ENCODE measurements at places on chromosomes 5 and 9.
A peak's percentile ranks its signal among the peaks of the same experiment; 100 is the strongest.

GRCh38 chr9:21994556-21995005, at the start of gene CDKN2B-AS1:
Gene CDKN2B-AS1, plus strand, starts transcription at chr9:21994791.
- peak; percentile 40 for DNase-seq

DNA sequence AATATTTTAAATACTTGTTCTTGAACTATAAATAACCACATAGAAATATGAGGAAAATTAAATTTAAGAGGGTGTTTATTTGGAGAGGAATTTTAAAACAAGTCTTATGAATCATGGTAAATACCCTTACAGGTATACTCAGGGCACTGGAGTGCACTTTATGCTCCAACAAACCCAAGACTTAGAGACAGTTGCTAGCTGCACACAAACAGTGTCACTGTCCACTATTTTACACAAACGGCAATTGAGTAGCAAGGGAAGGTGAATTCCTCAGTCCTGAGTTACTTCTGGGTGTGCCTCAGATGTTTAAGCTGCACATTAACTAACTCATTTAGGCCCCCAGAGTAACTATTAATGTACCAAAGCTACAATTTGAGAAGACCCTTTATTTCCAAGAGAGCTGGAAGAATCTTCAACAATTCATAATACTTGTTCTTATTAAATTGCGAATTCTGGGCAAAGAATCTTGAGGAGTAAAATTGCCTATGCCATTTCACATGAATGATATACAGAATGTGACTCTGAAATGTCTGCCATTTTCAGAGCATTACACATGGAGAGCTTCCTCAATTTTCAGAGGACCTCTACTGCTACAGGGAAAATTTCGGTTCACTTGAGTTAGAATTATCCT, 371.2 kb downstream of the PDE4D start:
- no peak for DNase-seq

GRCh38 chr9:106771608-106772007, 91.4 kb upstream of the ZNF462 start:
- DNase-seq = no peak

- no peak for DNase-seq
Measured at GRCh38 chr9:70085241-70085640, 41.6 kb downstream of the MAMDC2 start.

DNA sequence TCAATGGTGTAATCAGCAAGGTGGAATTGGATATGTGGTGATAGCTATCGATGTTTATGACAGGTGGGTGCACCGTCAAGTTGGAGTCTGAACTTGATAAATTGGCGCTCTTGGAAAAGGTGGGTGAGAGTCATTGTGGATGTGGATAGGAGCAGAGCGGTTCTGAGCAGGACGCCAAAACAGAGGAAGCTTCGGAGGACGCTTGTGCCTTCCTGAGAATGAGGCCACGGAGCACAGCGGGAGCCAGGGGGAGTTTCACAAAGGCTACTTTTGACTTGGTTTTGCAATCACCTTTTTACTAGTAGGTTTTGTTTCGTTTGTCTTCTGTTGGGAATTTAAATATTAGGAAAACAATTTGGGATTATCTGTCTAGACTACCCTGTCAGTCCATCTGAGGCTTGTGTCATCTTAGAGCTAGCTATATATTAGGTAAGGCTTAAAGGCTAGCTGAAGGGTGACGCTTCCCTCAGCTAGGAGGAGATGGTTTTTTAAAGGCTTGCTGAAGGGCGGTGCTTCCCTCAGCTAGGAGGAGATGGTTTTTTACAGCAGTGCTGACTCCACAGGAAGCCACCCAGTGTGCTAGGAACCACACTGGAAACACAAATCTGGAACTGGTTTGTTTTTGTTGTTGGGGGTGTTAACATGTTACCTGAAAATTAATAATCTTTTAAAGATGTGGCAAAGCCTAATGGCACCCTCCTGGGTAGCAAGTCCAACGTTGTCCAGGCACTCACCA, 142.4 kb upstream of the IRX4 start:
- no peak for DNase-seq

DNA sequence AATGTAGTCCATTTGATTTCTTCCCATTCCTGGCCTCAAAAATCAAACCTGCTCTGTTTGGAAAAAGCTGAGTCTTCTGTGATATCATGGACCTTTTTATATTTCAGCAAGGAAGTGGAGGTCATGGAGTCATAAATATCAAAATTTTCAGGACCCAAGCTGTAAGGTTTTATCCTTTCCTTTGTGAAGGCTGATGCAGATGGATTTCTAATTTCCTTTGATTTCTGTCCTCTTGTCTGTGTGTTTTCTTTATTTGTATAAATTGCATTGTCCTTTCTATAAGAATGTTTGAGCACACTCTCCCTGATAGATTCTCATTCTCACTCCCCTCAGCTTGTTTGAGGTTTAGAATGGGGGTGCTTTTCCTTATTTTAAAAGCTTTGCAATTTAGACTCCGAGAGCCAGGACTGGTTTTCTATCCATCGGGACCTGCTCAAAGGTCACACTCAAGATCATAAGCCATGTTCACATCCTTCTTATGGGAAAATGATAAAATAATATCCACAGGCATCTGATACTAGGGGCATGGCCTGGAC, 127.4 kb upstream of the TMEM161B start:
- no peak for DNase-seq

GRCh38 chr5:160044391-160044804, 35.5 kb downstream of the TTC1 start:
- DNase-seq = no peak

DNA sequence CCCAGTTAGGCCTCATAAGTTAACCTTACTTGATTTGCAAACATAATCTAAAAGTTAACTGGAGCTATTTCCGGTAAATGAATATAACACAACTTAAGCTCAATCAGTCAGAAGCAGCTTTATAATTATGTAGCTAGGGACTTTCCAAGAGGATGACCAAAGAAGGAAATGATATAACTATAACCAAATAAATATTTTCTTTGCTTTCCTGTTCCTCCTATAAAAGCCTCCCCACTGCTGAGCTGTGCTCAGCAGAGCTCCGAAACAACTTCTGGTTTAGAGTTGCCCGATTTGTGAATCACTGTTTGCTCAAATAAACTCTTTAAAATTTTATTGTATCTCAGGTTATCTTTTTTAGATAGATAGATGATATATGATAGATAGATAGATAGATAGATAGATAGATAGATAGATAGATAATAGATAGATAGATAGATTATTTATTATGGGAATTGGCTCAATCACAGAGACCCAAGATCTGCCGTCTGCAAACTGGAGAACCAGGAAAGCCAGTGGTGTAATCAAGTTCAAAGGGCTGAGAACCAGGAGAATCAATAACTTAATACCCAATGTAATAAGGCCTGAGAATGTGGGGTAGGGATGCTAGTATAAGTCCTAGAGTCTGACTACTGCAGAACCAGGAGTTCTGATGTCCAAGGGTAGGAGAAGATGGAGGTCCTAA, 19.3 kb upstream of the TMEM161B start:
- no peak for DNase-seq

- no peak for DNase-seq
Measured at GRCh38 chr5:128213340-128213739, 129.8 kb downstream of the SLC12A2 start.

DNA sequence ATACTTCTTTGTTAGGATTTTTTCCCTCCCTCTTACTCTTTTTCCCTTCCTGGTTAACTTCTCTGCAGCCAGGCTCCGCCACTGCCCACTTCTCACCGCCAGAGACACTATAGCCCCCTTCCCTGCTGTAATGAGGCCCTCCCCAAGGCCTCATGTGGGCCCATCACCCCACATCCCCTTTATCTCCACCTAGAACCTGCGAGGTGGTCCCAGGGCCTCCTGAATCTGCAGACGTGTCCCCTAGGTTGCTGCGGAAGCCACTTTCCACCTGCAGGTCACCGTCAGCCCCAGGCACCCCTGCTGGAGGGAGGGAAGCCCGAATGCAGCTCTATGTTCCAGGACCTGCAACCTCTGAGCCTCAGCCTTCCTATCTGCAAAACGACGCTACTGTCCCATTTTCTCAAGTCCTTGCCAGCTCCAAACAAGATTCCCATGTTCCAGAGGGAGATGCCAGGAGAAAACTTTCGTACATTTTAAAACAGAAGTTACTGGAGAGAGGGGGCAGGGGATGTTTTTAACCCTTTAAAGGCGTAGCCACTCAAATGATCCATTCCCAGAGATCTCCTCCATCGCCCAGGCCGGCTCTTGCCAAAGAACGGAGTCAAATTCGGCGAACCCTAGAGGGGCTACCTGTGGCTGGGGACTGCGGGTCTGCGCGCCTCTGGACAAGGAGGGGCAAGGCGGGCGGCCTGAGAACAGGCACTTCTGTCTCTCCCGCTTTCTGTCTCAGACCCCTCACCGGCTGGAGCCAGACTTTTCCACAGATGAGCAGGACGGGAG, 929 bp downstream of the SH3PXD2B start:
- DNase-seq = no peak

- no peak for DNase-seq
Measured at GRCh38 chr5:94744906-94745305, 126.4 kb downstream of the SLF1 start.

- DNase-seq = no peak
Measured at GRCh38 chr9:20307621-20308020, 314.7 kb downstream of the MLLT3 start.

DNA sequence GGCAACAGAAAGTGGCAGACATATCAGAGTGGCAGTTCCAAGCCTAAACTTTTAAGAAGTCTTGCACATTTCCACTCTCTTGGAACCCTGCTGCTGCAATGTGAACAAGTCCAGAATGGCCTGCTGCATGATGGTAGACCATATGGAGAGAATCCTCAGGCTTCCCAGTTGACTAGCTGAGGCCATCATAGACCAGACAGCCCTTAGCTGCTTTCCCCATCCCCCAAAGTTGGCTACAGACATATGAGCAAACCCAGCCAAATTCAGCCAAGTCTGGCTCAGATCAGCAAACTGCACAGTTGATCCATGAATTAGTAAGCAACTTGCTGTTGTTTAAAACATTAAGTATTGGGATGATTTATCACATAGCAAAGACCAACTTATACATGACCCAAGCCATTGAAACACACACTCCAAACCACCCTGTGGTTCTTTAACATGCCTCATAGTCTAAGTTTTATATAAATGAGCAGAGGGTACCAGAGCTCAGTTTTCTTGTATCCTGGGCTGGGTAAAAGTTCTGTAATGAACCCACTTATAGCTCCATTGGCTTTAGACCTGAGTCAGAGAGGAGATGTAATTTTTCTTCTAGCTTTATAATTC, 19.9 kb downstream of the PPP3R2 start:
- DNase-seq = no peak

DNA sequence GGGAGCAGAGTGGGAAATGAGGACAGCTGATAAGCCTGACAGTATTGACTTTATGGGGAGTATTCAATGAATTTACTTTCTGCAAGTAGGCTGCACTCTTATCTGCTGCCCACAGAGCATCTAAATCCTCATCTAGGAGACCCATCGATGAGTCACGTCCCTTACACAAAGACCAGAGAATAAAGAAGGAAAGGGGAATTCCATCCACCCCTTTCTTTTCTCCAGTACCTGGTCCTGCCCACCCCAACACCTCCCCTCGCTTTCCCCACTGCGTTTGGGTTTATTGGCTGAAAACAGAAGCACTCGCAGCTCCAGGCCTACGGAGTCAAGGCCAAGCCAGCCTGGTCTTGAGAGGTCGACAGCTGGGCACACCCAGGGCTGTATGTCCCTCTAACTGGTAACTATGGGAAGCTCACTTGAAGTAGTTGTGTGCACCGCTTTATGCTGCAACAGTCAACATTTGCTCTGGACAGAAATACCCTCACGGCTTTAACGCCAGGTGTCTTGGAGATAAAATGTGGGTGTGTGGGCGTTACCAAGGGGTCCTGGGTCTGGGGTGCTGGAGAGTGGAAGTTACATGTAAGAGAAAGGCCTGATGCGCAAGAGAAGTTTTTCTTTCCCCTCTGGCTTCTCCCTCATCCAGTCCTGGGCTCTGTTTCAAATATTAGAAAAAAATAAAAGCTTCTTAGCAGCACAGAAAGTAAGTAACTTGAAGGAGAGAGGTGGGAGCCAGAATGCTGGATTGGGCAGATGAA, 14.5 kb upstream of the TAL2 start:
- no peak for DNase-seq

- DNase-seq = no peak
Measured at GRCh38 chr9:107008011-107008410, 145.0 kb downstream of the ZNF462 start.

DNA sequence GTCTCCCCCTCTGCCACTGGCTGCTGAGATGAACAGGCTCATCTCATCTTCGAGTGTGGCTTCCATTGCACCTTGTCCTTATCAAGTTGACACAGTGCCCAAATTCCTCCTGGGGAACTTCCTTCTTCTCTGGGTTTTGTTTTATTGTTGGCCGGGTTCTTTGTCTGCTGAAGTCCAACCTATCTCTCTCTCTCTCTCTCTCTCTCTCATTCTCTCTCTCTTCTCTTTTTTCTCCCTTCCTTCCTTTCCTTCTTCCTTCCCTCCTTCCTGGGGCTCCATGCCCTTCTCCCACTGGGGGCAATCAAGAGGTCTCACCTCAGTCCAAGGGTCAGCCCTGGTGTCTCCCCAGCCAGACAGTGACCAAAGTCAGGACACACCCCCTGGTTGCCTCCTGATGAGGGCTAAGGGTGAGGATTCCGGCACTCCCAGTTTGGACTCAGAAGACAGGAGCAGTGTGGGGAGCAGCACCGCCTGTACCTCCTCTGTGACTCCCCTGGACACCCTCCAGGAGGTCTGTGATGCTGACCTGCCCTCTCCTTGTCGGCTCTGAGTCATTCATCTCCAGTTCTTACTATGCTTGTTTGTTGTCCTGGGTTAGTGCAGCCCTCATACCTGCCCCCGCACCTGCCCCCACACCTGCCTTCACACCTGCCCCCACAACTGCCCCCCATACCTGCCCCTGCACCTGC, 30.7 kb downstream of the KCNT1 start:
- no peak for DNase-seq

DNA sequence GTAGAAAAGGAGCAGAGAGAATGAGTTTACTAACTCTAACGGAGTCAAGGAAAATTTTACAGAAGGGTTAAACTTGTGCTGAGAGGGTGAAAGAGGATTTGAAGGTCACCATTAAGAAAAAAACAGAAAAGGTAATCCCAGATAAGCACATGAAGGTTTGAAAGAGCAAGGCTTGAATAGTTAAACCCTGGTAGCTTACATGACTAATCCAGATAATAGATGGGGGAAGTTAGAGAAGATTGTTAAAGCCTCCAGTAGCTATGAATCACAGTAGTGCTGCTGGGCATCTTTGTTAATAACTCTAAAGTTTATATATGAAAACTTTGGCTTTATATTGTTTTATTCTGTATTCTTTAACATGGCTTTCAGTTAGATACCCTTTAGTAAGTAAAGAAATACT, 354.5 kb upstream of the FTMT start:
- DNase-seq = no peak

DNA sequence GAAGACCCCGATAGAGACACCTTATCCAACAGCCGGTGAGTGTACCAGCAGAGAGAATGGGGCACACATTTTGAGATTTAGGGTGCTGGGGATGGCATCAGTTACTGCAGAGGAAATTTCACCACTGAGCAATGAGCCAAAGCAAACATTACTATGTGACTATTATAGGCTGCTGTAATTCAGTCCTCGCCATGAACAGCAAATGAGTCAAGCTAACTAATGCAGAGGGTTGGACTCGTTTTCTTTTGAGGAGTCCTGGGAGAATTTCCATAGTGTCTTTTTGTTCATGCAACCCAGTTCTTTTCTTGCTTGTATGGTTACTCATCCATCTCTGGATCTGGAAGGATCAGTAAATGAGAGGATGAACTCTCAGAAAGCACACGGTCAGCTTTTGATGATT, 323.8 kb downstream of the PSAT1 start:
- DNase-seq = no peak

- DNase-seq = no peak
Measured at GRCh38 chr9:74478606-74479005, 18.5 kb upstream of the RORB start.

Data from hematopoietic multipotent progenitor cell treated with erythropoietin and hydrocortisone succinate and interleukin-3 and kit ligand, for 17 days (in vitro differentiated cells).